Mammary epithelial cell (primary cell): ENCODE measurements at places on chromosomes 5 and 9. TPM values are rescaled to one million over a fixed set of nuclear protein-coding genes. Genes with fewer than 3 reads are reported as not detected.
A peak's percentile ranks its signal among the peaks of the same experiment; 100 is the strongest.

DNA sequence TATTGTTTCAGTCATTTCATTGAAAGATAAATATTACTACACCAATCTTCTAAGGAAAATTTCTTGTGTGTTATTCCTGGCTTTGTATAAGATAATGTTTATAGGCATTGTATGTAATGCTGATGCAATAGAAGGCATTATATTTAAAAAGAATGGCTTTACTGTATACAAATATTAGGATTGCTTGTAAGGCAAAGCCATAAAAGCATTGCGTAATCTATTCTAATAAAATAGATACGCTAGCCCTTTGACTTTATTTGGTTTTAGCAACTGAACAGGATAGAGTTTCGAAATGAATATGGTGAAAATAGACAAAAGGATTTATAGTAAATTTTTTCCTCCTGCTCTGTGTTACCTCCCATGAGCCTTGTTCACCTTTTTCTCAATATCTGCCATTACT, 5.5 kb upstream of the LYSMD3 start:
- no peak for DNase-seq

Gene SLIT3
- 21.7 TPM for polyA plus RNA-seq

DNA sequence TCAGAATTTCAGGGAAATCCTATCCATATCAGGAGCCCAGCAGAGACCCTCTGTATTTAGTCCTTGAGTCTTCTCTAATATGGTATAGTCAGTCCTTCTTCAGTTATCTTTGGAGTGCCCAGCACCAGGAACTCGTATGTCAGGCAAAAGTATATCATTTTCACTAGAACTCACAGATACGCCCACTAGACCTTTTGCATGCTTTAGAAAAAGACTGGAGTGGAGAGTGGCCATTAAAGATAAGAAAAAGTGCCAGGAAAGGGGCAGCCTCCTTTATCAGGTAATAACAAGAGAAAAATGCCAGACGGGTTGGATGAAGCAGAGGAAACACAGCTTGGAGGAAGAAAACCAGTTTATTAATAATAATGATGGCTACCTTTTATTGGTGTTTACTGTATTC, 63.5 kb downstream of the GPR21 start:
- no peak for DNase-seq

Gene COL23A1
- polyA plus RNA-seq = 0.02 TPM

- DNase-seq = no peak
Measured at GRCh38 chr9:37995348-37995737, 73.7 kb downstream of the SHB start.

DNA sequence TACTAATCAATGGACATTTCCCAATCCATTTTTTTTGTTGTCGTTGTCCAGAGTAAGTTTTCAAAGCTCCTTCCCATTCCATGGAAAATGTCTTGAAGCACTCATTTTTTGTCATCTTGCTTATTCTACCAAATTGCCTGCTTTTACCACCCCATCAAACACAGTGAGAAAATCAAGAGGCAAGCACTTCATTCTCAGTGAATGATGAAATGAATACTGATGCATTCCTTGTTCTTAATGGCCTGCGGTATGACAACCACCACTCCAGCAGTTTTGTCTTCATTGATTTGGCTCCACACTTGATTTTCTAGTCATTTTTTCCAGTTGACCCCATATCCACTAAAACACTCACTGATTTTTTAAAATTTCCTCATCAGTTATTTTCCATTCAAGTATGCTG, 193.5 kb upstream of the ANKH start:
- no peak for DNase-seq

DNA sequence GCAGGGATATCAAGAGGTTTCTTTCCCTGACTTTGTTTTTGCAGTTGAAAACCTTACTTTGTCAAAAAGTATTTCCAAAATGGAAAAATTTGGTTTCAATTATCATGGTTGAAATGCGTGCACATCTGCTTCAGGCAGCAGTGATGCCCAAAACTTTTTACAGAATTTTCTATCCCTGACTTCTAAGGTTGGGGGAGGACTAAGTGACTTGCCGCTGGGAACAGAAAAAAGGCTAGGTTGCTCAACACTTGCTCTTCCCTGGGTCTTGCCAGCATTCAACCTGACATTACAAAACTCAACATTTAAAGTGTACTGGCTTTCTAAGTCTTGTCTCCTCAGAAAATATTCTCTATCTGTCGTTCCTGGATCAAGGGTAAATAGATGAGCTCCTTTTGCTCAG, 4.7 kb downstream of the KLHL3 start:
- DNase-seq = no peak

Gene NR2F1-AS1
- polyA plus RNA-seq = 4.4 TPM

DNA sequence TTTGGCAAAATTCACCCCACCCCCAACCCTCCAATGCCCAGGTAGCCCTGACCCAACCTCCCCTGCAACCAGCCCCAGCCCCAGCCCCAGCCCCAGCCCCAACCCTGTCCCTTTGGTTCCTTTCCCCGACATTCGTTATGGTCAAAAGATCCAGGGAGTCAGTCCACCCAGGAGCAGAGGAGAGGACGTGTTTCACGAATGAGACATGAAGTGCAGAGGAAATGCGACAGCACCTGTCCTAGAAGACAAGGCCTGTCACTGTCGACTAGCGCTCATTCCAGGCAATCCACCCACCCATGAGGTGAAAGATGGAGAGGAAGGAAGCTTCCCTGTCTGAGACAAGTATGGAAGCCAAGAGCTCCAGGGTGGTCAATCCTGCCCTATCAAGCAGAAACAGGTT, 485.0 kb downstream of the SPATA31A7 start:
- DNase-seq = no peak

GRCh38 chr5:160159991-160160792, 40.9 kb upstream of the PWWP2A start:
- DNase-seq = peak; percentile 21

DNA sequence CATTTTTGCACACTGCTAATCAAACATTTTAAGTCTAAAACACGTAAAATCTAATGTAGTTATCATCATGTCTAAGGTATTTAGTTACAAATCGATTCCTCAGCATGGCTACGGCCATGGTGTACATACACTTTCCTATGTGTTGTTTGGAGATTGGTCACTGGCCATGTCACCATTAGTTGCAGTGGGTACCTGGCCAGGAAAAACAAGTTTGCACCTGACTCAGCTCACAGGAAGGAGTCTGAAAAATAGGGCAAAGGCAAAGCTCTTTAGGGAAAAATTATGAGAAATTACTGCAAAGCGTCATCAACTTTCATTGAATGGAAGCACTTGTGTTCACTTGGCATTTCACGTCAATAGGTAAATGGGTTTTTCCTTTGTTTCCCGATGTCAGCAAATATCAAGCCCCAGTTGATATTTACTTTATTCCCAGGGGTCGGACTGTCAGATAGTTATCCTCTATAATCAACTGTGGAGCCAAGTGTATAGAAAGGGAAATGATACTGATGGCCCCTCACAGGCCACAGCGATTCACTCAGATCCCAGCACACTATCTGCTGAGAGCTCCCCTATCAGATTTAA, 626.0 kb upstream of the ADAMTS16 start:
- DNase-seq = peak; percentile 81

DNA sequence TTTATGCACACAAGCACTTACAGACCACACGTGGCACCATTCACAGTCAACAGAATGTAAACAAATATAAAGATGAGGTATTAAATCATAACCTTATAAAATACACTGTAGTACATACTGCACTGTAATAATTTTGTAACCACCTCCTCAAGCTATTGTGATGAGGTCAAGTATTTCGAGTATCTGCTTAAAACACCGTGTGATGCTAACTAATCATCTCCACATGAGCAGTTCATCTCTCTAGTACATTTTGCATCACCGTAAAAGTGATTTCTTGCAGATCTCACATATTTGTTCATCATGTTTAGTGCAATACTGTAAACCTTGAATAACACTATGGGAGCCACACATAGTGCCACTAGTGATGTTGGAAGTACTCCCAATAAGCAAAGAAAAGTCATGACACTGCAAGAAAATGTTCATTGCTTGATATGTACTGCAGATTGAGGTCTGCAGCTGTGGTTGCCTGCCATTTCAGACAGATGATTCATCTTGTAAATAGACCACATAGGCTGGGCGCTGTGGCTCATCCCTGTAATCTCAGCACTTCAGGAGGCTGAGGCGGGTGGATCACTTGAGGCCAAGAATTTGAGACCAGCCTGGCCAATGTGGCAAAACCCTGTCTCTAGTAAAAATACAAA, 44.3 kb downstream of the FOXB2 start:
- peak; percentile 82 for DNase-seq

GRCh38 chr5:128053291-128053954, 30.1 kb upstream of the SLC12A2 start:
- DNase-seq = no peak

Gene FGF1
- polyA plus RNA-seq = 5.0 TPM

- DNase-seq = no peak
Measured at GRCh38 chr5:91271999-91272398, 111.1 kb downstream of the ARRDC3 start.

Gene LVRN
- not detected for polyA plus RNA-seq

GRCh38 chr9:36211510-36211909, 20.8 kb downstream of the CLTA start:
- DNase-seq = no peak

Gene TAF11L11
- not detected for polyA plus RNA-seq

DNA sequence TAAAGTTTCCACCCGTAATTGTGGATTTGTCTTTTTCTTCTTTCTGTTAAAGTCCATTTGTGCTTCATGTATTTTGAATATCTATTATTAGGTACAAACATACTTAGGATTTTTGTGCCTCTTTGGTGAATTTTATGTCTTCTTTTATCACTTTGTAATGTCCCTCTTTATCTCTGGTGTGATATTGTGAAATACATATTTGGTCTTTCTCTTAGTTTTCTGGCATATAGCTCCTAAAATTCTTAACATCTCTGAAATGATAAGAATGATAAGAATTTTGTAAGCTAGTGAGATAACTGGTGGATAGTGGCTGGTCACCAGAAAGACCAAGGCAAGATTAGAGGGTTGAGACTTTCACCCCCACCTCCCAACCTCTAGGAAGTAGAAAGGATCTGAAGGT, 111.1 kb downstream of the KCTD16 start:
- no peak for DNase-seq

DNA sequence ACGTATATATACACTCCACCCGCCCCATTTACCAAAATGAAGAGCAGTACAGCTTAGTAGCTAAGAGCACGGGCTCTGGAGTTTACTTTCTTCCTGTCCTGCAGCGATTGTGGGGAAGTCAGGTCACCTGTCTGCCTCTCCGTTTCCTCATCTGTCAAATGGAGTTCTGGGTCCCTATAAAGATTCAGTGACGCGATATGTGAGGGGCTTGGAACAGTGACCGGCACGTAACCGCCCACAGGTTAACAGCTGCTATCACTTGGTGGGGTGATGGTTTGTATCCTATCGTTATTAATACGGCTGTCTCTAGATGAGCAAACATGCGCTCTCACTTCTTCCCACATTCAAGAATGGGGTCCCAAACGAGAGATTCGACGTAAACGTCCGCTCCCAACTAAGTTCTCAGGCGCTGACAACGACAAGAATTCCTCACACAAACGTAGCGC, 426 bp downstream of the FAM114A2 start:
- DNase-seq = no peak

Gene SLC6A7
- polyA plus RNA-seq = not detected

DNA sequence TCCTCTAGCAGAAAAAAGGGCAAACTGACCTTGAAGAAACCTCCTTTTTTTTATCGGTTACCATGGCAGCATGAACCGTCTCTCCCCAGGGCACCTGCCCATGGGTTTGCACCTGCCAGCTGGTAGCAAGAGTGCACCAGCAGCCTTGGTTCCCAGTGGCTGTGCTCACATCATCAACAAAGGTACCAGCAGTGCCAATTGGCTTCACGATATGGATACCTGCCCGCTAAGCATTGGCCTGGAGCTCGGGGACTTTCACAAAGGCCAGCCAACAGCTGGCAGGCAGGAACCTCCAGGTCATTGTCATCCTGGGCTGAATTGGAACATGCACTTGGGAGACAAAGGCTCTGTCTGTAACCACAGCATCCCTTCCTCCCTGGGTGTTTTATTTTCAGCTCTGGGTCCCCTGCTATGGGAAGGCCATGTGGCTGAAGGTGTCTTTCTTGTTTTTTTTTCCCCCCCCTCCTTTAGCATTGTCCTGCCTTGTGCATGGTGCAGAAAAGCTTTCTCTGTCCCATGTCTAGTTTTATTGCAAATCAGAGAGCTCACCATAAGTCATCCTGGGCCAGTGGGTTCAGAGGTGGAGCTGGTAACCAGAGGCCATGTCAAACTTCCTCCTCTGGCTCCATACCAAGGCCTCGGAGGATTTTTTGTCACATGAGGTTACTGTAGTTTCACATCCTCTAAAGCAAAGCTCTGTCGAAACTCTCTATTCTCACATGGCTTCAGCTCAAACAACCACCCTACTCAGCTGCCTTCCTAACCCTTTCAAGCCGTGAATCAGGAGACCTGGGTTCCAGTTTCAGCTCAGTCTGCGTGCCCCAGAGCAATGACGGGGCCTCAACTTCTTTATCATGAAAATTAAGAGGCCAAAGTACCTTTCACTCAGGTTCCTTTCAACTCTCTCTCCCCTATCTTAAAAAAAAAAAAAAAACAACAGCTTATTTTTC, 145.5 kb upstream of the MAP3K1 start:
- peak; percentile 19 for DNase-seq

Gene RC3H2
- polyA plus RNA-seq = 29.9 TPM

Gene STK32A
- polyA plus RNA-seq = not detected

- DNase-seq = no peak
Measured at GRCh38 chr9:136403538-136403914, 3.6 kb upstream of the SNAPC4 start.

GRCh38 chr5:143248822-143249579, 154.5 kb downstream of the NR3C1 start:
- peak; percentile 88 for DNase-seq

Gene NRG2
- polyA plus RNA-seq = 1.9 TPM

Gene PAPPA
- 0.06 TPM for polyA plus RNA-seq

Gene C9orf50
- polyA plus RNA-seq = not detected

DNA sequence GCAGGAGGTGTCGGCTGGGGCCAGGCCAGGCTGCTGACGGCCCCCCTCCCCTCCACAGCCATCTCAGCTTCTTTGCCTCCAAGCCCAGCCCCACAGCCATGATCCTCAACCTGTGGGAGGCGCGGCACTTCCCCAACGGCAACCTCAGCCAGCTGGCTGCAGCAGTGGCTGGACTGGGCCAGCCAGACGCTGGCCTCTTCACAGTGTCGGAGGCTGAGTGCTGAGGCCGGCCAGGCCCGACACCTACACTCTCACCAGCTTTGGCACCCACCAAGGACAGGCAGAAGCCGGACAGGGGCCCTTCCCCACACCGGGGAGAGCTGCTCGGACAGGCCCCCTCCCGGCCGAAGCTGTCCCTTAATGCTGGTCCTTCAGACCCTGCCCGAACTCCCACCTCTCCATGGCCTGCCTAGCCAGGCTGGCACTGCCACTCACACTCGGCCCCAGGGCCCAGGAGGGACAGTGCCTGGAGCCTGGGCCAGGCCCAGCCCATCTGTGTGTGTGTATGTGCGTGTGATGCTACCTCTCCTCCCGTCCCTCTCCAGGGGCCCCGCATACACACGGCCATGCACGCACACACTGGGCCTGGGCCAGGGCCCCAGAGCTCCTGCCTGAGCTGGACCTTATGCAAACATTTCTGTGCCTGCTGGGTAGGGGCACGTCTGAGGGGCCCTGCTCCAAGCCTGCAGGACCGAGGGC, 19.3 kb downstream of the HK3 start:
- no peak for DNase-seq

Gene OTULINL
- 1.1 TPM for polyA plus RNA-seq

GRCh38 chr9:113311961-113312360, 8.8 kb upstream of the RNF183 start:
- DNase-seq = no peak

Gene TIMD4
- not detected for polyA plus RNA-seq

Gene SNX2
- polyA plus RNA-seq = 32.7 TPM
